ENCODE measurements at places on chromosomes 5 and 9.

- DNase-seq = no peak
Measured at GRCh38 chr5:169860585-169860984, 119.7 kb downstream of the INSYN2B start.

DNA sequence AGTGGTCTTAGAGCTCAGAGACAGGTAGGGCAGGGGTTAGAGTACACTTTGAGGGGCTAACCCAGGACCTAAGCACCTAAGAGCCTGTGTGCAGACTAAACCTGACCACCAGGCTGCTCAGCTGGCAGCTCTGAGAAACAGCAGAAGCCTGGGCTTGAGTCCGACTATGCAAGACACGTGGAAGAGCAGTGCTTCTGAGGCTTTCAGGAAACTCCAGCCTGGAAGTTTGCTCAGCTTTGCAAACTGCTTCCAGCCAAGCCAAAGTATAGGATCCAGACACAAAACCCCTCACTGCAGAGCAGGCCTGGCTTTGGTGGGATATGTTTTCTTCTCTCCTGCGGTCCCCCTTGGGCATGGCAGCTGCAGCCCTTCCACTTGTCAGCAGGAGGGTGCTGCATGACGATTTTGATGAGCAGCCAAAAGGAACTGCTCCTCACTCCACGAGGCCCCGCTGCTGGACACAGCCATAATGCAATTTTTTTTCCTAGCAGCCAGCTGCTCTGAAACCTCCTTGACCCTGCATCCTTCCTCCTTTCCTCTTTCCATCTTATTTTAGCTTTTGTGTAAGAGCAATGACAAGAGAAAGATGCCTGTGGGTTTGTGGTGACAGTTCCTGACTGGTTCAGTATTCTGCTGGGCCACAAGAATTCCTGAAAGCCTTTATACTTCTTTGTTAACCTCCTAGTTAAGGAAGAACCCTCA lies 123.1 kb downstream of the LIFR start:
- no peak for DNase-seq

GRCh38 chr5:17282283-17283120 lies 65.1 kb downstream of the BASP1 start:
- DNase-seq = peak; percentile 18

GRCh38 chr9:79667817-79668436 lies 96.2 kb downstream of the TLE4 start:
- DNase-seq = no peak

DNA sequence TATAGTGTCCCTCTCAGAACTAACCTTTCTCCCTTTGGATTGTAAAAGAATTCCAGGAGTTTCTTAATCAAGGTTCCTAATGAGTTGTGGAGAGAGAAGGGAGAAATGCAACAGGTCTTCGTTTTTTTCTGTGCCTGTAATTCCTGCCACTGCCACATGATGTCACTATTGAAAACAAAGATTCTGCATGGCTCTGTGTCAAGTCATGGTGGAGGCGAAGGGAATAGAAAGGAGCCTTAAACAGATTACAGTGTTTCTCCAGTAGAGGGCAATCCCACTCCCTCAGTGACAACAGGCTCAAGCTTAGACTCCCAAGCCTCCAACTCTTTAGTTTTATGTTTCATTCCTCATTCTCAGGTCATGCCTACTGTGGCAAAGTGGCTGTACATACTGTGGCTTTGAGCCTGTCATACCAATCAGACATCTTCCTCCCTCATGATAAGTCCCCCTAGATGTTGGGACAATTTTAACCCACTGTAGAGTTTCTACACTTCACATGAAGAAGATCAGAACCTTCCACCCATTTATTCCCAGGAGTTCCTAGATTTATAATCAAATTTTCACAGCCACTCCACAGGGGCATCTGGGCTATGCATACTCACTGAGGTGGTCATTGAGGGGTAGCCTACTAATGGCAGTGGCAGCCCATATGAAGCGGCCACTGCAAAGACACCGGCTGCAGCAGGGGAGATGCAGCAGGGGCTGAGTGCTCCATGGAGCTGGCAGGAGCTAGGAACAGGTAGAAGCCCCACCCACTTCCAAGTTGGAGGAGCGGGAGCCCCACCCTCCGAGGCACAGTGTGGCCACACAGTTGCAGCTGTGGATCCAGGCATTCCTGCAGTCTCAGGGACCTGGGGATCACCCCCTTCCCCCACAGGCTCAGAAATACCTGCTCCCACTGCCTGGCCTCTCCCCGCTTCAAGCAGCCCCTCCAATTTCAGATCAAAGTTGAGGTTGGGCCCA lies 97.4 kb upstream of the TRIM32 start:
- DNase-seq = no peak

GRCh38 chr5:33936004-33936380 lies 194 bp upstream of the RXFP3 start:
- peak; percentile 89 for DNase-seq

DNA sequence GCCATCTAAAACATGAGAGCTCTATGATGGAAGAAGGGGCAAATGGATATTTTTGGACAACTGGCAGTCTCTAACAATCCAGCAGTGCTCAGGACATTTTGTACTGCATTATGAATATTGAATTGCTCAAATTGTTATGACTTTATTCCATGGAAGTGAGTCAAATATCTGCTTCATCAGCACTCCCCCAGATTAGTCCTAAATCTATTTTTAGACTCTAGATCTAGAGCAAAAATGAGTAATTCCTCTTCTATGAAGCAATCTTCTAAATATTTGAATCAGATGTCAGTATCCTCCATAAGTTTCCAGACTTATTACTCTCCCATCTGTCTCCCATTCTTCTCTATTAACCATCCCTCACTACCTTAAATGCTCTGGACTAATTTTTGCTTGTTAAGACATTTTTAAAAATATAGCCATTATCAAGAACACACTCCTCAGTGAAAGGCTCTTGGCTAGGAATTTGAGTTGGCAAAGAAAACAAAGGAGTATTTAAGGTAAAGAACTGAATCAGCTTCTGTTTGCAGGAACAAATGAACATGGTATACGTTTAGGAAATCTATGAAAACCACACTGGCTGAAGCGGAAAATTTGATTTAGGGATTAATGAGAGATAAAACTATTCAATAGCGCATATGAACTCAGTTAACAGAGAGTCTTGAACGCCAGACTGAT lies 300.9 kb downstream of the MCTP1 start:
- DNase-seq = no peak

GRCh38 chr9:99237356-99237755 lies 15.3 kb downstream of the SEC61B start:
- DNase-seq = no peak

- DNase-seq = no peak
Measured at GRCh38 chr5:143741421-143741820, 70.5 kb upstream of the HMHB1 start.

- no peak for DNase-seq
Measured at GRCh38 chr5:131367219-131367860, 103.5 kb downstream of the CDC42SE2 start.

DNA sequence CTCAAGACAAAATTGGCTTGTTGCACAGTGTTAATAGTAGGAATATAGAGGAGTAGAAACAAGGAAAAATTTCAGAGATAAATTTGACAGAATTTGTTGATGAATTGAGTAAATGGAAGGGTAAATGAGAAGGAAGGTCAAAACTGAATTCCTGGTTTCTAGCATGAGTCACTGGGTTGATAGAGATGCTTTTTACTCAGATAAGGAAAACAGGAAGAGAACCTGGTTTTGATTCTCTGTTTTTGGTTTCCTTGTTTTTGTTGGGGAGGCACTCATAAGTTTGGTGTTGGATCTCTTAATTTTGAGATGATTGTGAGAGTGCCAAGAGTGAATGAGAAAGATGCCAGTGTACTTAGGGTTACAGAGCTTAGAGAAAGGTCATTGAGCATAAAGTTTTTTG lies 7.1 kb downstream of the LRRC70 start:
- DNase-seq = no peak

- DNase-seq = no peak
Measured at GRCh38 chr9:91160181-91160580, 201.5 kb downstream of the AUH start.

Data from posterior cingulate gyrus (tissue), 11 donors.